Epithelial cell of esophagus (primary cell): ENCODE measurements at places on chromosomes 6 and 20.

DNA sequence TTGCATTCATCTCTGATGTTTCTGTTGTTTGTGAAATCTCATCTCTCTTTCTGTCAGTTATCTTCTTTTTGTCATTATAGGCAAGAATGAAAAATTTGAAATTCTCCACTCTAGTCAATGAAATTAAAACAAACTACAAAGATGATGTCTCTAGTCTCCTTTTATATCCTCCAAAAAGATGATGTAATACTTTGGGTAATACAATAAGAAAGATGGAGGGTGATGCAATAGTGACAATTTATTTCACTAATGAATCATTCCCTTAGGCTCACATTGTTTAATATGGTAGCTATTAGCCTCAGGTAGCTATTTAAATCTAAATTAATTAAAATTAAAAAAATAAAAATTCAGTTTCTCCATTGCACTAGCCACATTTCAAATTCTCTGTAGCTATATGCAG lies 145.4 kb downstream of the UST start:
- DNase-seq = peak; percentile 68

- DNase-seq = no peak
These were observed 61.3 kb downstream of the TRERF1 start for GRCh38 chr6:42390228-42390934.

- no peak for DNase-seq
These were observed 131.2 kb upstream of the KCNG1 start for GRCh38 chr20:51153867-51154707.

DNA sequence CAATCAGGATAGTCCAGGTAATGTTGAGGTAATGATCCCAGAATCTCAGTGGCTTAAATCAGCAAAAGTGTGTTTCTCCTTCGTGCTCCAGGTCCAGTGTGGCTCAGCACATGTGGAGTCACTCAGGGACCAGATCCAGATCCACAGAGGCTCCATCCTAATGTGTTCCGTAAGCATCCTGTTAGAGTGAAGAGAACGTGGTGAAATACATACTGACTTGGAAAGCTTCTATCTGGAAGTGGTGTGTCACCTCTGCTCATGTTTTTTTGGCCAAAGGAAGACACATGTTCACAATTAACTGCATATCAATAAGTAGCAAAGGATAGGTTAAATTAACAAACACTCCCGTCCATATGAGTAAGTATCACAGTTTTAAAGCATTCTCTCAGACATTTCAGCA lies 26.8 kb upstream of the PREP start:
- no peak for DNase-seq

DNA sequence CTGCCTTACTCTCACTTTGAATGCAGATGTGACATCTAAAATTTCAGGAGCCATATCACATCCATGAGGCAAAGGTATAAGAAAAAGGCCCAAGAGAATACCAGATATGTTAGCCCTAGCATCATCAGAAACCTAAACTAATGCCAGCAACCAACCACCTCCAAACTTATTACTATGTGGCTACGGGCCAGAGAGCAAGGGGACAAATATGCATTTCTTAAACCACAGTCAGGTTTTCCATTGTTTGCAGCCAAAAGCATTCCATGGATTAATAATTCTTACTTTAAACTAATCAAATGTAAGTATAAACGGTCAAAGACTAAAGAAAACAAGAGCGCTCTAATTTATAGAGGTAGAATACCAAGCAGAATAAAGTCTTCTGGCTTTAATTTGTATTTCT lies 84.7 kb downstream of the TASP1 start:
- no peak for DNase-seq

DNA sequence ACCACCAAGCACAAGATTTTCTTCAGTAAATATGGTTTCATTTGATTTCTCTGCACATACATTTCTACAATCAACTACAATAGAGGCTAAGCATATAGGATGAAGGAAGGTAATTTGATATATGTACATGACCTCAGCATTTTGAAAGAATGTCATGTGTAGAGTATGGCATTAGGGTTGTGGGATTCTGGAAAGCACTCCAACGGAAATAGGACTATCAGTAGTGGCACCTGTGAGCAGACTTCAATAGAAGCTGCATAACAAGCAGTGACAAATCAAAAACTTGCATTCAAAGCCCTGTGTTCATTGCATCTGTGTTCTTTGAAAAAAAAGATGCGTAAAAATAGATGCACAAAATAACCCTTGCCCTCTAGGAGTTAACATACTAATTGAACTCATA lies 57.5 kb upstream of the EYA4 start:
- no peak for DNase-seq

DNA sequence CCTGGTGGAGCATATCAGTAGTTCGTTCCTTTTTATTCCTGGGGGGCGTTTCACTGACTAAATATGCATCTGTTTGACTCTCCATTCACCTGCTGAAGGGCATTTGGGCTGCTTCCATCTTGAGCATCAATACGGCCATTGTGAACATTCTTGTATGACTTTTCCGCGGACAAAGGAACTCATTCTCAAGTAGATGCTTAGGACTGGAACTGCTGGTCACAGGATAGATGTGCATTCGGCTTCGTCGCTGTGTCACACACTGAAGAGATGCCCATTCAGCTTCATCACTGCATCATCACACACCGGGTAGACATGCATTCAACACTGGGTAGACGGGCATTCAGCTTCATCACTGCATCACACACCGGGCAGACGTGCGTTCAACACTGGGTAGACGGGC lies 95.3 kb downstream of the TAF4 start:
- no peak for DNase-seq

DNA sequence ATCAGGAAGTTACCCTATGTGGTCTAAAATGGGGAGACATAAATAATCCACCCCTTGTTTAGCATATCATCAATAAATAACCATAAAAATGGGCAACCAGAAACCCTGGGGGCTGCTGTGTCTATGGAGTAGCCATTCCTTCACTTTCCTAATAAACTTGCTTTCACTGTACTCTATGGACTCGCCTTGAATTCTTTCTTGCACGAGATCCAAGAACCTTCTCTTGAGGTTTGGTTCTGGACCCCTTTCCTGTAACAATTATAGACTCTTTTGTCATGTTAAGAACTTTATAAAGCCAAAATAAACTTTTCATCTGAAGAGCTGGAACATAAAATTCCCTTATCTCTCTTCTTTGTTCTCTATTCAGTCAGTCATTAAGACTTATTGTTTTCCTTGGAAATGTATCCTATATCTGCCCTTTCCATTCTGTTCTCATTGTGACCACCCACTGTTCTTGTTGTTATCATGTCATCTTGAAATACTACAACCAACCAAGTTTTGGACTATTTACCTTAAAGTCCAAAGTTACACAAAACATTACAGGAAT lies 29.3 kb upstream of the ZBTB24 start:
- no peak for DNase-seq

- DNase-seq = no peak
These were observed 100.6 kb downstream of the HIVEP1 start for GRCh38 chr6:12112540-12113189.

DNA sequence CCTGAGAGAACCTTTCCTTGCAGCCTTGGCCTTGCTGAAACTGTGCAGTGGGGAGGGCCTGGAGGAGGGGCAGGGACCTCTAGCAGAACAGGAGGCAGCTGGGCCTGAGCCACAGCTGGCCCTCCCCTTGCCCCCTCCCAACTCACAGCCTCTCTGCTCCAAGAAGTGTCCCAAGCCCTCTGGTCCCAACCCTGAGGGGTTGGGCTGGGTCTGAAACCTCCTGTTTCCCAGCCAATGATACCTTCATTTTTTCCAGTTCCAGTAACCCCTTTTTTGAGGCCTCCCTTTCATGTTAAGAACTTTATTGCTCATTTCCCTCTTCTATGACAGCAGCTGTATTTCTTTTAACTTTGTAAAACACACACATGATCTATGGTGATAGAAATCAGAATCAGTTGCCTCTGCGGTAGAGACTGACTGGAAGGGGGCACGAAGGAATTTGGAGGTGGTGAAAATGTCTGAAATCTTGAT lies 17.9 kb upstream of the ARMC12 start:
- DNase-seq = no peak

- DNase-seq = no peak
These were observed 37.8 kb downstream of the TENT5A start for GRCh38 chr6:81714684-81715083.
